ENCODE measurements at places on chromosomes 7 and 10.

GRCh38 chr7:48710995-48711394 is 213.4 kb upstream of the CDC14C start:
- DNase-seq = no peak

GRCh38 chr10:119479532-119479931 is 63.0 kb downstream of the RGS10 start:
- DNase-seq = no peak

- no peak for DNase-seq
Observed at GRCh38 chr10:76915316-76915715, 722.3 kb downstream of the KCNMA1 start.

DNA sequence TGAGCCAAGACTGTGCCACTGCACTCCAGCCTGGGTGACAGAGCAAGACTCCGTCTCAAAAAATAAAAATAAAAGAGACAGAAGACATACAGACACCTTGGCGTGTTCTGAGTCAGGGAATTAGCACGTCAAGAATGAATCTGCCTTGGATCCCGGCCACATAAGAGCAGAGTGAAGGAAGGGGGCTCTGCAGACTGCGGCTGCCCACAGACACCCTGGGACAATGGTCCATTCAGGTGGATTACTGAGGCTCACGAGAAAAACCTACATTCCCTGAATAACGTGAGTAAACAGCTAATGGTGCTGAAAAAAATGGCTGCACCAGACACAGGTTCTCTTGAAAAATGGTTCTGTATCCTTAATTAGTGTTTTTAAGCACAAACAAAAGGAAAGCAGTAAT is 100.1 kb upstream of the FGFR2 start:
- DNase-seq = no peak

DNA sequence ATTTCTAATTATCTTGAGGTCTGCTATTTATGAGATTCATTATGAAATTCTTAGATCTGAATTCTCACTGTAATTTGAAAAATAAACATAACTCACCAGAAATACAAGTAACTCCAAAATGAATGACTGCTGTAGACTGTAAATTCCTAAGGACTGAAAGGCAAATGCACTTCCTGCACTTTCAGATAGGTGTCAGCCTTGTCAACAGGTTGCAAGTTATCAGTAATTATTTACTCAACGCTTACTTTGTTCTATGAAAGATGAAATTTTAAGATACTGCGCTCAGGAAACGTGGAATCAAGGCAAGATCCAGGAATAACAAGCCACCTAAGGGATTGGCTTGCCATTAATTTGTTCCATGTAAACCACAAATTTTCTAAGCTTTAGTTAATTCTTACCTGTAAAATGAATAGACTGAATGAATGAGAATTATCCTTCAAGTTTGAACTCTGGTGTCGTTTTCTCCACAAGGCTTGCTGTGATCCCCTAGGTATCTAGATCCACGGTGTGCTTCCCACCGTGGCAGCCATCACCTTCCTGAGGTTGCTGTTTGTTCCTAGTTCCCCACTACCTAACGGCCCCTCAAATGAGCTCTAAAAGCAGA is 12.6 kb downstream of the DHX32 start:
- DNase-seq = no peak

DNA sequence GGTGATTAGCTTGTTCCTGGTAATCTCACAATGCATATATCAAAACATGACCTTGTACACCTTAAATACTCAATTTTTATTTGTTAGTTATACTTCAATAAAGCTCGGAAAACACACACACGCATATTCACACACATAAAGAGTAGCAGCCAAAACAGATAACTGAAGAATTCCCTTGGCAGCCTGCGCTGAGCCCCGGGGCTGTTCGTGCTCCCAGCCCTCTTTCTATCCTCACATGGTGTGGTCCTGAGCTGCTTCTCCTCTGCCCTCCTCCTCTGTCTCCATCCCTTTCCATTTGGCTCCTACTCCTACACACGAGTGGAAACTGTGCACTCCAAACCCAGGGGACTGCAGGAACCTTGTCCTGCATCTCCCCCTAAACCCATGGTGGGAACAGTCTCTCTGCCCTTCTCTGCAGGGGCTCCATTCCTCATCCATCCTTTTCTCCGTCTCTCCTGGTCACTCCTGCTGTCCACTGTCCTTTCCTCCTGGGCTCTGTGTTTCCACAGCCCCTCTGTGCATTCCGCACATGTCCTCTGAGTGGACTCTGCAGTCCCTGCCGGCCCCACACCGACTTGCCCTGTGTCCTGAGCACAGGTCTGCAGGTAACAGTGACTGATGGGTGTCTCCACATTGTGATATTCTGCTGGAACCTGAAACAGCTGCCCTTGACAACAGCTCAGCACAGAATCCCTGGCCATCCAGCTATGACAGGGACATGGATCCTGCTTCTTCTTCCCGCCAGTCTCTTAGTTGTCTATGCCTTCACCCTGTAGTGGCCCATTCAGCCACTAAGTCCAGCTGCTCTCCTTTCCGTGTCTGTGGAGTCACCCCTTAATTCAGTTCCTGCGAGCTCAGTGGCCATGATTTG is 216.8 kb upstream of the ZNF32 start:
- no peak for DNase-seq

- DNase-seq = no peak
Observed at GRCh38 chr7:2518737-2519118, 846 bp upstream of the LFNG start.

DNA sequence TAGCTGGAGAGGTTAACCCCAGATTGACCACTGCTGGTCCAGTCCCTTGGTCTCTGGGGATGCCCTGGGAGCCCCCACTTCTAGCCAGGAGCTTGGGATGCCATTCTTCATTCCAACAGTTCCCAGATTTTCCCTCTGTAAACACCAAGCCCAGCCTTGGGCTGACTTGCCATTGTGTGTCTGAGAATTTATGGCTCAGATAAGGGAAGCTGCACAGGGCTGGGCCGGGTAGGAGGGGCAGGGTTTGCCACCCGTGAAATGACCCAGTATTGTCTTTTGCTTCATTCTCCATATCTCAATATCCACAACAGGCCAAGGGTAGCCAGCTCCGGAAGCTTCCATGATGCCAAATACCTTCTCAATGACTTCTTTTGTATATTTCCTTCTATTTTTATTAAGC is 32.1 kb downstream of the AFAP1L2 start:
- DNase-seq = no peak

DNA sequence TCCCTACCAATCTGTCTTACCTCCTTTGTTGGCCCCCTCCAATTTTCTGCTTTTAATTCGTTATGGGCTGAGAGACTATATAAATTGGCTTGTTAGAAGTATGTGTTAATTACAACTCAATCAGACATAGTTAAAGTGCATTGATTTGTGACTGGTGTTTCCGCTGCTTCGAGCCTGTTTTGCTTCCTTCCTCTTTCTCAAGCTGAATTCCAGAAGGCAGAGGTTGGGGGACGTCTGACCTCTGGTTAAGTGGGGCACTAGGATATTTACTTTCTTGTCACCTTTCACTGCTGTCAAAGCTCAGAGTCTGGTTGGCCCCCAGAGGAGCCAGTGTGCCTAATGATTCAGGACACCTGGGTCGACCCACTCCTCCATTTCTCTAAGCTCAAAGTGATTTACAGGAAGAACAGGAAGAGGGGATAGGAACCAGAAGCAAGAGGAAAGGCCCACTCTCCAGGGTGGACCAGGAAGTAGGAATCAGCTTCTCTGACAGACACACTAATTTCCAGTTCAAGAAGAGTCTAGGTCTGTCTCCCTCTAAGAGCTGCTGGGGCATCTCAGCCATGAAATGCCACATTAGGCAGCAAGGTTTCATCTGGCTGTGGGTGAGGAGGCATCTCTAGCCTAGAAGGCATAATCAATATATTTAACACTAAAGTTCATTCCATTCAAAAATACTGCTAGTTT is 397.2 kb upstream of the NPVF start:
- DNase-seq = no peak

- DNase-seq = no peak
Observed at GRCh38 chr7:72326365-72326764, 85.8 kb downstream of the CALN1 start.

DNA sequence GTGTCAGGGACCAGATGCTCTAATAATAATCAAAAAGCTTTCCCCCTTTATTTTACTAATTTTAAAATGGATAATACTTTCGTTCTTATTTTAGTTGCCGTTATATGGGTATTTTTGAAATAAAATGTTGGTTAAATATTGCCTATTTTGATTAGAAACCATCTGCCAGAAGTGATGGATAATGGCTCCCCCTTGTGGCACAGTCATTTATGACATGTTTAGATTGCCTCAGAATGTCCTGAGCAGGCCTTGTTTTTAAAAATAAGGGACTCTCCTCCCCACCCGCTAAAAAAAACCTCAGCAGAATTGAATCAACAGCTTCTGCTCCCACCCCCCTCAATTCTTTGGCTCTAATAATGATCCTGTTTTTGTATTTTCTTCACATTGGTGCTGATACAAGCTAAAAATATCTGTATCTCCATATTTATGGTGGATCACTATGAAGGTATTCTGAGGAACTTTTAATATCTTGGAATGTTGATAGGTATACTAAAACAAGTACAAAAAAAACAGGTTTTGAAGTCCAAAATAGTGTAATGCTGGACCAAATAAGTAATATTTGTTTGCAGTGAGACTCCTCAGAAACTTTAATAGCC is 38.8 kb downstream of the TMEM60 start:
- peak; percentile 15 for DNase-seq

DNA sequence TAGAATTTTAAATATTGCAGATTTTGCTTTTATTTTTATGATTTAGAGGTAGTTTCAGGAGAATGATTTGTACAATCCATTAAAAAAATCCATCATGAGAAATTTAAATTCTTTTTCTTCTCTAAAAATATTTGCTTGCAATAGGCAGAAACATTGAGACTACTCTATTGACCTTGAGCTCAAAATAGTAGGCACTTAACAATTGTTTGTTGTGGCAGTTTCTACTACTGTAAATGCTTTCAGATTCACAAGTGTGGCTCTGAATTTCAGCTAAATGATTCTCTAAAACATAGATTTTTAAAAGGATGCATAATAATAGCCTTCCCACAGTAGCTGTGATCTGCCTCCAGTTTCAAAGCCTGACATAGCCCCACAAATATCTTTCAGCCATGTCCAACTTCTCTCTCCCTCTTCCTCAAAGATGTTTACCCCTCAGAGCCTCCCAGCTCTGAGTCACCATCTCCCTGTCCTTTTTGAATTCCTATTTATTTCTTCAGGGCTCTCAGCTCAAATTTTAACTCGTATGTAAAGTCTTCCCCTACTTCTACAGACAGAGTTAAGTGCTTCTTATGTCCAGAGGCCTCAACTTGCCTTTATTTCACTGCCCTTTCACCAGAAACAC is 160.5 kb downstream of the AOAH start:
- no peak for DNase-seq

- no peak for DNase-seq
Observed at GRCh38 chr10:6729861-6730344, 149.8 kb upstream of the PRKCQ start.

DNA sequence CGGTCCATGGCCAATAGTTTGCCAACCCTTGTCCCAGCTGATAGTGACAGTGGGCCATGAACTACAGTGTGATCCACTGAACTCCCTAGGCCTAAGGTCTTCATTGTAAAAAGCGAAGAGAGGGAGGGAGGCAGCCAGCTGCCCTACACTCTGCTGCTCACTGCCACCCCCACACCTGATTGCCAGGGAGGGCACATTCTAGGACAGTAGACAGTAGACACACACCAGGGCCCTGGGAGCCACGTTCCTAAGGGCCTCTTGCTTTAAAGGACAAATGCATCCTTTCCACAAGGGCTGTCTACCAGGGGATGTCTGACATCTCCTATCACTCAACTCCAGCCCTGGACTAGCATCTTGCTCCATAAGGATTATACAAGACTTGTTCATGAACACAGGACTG is 122.2 kb downstream of the DLG5 start:
- no peak for DNase-seq

DNA sequence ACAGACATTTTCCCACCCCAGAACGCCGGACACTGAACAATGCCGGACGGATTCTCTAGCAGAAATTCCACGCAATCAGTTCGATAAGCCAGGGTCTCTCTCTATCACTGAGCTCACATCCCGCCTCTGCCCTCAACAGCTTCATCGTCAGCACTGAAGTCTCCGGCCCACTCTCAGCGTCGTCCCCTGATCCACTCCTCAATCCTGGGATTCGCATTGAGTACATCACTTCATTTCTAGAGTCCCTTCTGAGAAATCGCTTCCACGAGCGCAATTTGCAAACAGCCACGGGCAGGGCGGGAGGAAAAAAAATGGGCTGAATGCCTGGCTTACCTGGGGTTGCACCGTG is 365 bp downstream of the YME1L1 start:
- no peak for DNase-seq

- no peak for DNase-seq
Observed at GRCh38 chr10:63554657-63555056, 33.5 kb downstream of the REEP3 start.

DNA sequence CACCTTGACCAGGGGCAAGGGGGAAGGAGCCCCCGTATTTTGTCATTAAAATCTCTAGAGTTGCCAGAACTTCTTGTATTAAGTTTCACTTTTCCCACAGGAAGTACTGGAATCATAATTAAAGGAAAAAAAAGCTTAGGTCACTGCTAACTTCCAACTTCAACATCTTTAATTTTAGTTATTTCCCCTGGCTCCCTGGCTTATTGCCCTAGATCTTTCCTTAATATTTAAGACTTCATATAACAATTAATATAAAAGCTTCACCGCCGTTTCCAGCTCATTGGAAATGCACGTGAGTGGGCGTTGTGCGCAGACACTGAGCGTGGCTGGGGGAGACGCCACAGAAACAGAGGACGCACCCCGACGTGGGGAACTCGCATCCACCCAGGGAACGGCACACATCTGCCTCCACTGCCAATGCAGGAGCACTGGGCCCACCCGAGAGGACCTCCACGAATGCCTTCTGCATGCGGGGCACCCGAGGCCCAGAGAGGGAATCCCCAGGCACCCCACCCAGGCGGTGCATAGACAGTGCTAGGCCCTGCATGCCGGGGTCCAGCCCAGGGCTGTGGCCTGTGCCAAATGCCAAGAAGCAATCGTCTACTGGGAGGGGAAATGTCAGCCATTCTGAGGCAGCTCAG is 72.2 kb downstream of the ADARB2 start:
- DNase-seq = no peak

- DNase-seq = no peak
Observed at GRCh38 chr7:46524350-46524749, 603.3 kb upstream of the IGFBP3 start.

DNA sequence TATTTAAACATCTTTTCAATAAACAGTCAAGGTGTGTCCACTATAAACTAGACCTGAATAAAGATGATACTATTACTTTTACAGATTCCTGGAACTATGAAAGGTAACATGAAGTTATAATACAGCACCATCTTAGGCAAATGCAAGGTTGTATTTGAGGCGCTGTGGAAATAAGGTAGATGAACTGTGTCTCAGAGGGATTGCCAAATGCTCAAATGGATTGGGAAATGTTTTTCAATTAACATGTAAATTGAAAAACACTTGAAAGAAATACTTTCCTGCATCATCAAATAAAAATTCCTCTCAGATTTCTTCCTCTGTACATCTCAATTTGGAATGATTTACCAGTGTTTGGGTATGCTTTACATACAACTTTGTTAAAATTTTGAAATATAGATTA is 139.4 kb downstream of the DKK1 start:
- no peak for DNase-seq

GRCh38 chr7:151247611-151248345 is 716 bp downstream of the SMARCD3 start:
- no peak for DNase-seq

GRCh38 chr7:129949292-129950133 is 3.2 kb downstream of the UBE2H start:
- DNase-seq = no peak

GRCh38 chr7:95772771-95773581 is 622 bp downstream of the DYNC1I1 start:
- peak; percentile 54 for DNase-seq

- DNase-seq = no peak
Observed at GRCh38 chr10:130042381-130042780, 68.2 kb downstream of the C10orf143 start.
